ENCODE measurements at places on chromosomes 11 and 22. TPM values are rescaled to one million over a fixed set of nuclear protein-coding genes. Genes with fewer than 3 reads are reported as not detected.

GRCh38 chr11:105236664-105237063, 97.1 kb upstream of the CARD18 start:
- no peak for DNase-seq

- peak; percentile 92 for DNase-seq
Measured at GRCh38 chr11:65419772-65420481, 2.7 kb upstream of the NEAT1 start.

DNA sequence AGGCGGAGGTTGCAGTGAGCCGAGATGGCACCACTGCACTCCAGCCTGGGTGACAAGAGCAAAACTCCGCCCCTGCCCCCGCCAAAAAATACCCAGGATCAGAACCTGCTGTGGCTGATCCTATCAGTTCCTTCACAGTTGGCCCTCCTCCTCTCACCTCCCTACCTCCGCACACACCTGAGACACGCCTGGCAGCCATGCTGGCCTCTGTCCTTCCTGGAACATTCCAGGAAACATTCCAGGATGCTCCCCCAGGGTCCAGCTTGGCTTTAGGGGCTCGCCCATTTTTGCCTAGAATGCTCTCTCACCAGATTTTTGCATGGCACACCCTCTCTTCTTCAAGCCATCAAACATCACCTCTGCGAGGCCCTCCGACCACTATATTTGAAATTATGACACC, 2.1 kb downstream of the RAPSN start:
- DNase-seq: no peak

DNA sequence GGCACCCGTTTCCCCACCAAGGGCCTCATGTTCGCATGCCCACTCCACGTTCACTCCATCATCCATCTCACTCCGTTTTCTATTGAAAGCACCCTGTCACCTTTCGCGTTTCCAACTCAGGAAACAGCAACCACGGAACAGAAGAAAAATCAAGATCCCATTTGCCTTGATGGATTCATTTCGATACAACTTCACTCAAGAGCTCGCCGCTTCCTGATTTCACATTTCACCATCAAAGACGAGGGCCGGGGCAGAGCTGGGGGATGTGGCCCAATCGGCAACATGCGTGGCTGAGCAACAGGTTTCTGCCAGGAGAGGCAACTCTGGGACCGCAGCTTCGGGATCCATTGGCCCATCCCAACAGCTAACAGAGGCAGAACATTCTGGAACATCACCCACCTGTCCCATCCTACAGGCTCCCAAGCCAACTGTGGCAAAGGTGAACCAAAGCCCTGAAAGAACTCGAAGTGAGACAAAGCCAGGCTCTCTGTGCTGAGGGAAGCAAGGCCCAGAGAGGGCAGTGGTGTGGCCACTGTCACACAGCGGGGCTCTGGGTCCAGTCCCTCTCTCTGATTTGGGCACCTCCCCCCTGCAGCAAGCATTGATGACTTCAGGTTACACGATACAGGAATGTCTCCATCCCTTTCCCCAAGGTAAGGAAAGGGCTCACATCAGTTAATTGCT, 36.2 kb upstream of the CD5 start:
- no peak for DNase-seq

- no peak for DNase-seq
Measured at GRCh38 chr11:131637469-131638175, 267.2 kb downstream of the NTM start.

GRCh38 chr11:1953489-1954266, 6.5 kb downstream of the MRPL23 start:
- DNase-seq: no peak

- no peak for DNase-seq
Measured at GRCh38 chr11:134656861-134657540, 245.0 kb upstream of the B3GAT1 start.

- no peak for DNase-seq
Measured at GRCh38 chr11:45896422-45896984, 10.6 kb downstream of the FREY1 start.

DNA sequence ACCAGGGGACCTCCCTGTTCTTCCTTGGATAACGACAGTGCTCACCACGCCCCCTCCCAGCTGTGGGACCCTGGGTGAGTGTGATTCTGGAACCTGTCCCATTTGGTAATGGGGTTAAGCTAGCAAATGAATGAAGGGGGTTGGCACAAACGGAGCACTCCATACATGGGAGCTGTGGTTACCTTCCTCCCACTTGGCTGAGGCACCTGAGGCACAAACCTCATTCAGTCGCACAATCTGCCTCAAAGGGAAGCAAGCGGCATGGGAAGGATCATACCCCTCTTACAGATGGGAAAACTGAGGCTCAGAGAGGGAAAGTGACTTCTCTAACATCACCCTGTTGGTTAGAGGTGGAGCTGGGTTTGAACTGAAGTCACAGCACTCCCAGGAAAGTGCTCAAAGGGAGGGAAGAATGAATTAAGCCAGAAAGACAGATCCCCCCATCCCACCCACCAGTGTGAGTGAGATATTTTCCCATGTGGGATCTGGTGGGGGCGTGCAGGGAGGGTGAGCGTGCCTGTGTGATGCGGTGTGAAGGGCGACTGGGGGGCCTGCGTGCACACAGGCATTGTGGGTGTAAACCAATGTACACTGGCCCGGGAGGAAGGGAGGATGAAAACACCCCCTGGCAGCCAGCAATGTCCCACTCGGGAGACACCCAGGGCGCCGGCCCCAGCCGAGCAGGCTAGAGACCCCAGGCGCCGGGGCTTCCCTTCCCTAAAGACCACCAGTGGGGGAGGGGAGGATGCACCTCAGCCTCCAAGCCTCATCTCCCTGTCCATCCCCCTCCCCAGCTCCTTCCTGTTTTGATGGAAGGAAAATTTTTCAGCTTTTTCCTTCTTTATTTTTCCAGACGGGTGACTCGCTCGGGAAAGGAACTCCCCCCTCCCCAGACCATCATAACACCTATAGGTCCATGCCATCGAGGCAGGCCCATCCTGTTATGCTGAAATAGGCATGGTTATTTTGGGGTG, 8.0 kb upstream of the PDGFB start:
- no peak for DNase-seq

GRCh38 chr11:75268626-75269366, 28.2 kb downstream of the TPBGL start:
- DNase-seq: no peak

DNA sequence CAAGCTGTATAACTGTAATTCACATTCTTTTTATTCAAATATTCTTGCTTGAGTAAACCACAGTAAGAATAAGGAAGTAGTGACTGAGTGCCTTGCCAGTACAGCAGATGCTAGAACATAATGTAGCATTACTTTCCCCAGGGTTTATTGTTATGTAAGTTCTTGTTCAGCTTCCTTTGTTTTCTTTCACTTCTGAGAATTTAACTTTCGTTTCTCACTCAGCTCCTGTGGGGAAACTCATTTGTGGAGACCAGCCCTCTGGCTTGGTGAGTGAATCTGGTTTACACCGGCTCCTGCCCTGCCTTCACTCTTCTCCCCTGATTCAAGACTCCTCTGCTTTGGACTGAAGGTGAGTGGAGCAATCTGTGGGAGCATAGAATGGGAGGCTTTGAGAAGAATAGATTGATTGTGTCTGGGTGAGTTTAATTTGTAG, at the start of gene TRIM22:
Gene TRIM22 (plus strand): TSS at position 240 of the 433 bp plus-strand sequence. CDS start 6,443 bp downstream, outside the sequence.
- peak; percentile 41 for DNase-seq

DNA sequence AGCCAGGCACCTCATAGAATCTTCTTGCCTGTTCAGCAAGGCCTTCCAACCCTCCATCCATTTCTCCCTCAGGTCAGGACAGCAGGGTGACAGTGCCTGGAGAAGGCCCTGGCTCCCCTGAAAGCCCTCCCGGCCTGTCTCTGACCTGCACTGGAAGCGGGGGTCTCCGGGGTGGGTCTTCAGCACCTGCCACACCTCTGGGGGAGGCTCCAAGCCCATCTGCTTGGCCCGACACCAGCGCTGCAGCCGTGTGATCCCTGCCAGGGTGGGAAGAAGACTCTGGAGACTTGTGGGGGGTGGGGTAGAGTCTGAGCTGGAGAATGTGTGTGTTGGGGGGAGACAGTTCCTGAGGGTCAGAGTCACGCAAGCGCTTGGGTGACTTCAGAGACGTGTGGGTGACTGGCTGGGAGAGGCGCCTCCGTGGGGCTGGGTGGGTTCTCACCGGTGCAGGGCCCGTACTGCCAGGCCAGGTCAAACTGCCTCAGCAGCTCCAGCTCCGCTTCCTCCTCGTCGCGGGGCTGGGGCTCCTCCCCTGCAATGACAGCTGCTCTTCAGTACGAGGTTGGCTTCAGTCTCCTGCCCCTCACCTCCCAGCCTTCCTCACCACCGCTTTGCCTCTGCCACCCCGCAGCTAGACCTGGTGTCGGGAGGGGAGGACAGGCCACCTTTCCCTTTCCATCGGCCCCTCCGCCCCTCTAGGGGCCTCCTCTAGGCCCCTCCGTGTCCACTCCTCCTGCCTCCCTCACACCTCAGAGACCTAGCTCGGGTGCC, 615 bp downstream of the POLD4 start:
- DNase-seq: no peak

DNA sequence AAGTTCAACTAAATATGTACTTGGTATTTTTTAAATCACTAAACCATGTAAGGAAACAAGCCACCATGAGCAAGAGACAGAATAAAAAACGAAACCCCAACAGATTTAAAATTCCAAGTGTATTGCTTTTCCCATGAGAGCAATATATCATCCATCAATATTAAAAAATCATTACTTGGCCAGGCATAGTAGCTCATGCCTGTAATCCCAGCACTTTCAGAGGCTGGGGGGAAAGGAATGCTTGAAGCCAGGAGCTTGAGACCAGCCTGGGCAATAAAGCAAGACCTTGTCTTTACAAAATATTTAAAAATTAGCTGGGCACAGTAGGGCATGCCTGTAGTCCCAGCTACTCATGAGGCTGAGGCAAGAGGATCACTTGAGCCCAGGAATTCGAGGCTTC, 190.8 kb downstream of the TTC28 start:
- no peak for DNase-seq

GRCh38 chr11:101880222-101880621, 34.6 kb upstream of the CEP126 start:
- peak; percentile 76 for DNase-seq

DNA sequence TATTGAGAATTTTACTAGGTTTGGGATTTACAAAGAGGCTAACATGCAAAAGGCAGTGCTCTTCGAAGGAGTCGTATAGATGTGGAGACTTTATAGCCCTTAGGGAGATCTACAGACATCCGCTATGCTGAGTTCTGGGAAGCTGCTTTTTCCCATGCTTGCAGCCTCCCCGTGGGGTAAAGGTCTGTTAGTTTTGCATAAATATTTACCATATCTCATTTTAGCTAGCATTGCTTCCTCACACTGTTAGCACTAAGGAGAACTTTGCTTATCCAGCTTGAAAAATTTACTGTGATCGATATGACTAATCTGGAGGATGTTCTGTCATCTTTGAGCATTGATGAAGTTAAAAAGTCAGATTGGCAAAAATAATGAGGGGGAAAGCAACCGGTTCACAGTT, 18.6 kb downstream of the ARHGEF12 start:
- DNase-seq: no peak

DNA sequence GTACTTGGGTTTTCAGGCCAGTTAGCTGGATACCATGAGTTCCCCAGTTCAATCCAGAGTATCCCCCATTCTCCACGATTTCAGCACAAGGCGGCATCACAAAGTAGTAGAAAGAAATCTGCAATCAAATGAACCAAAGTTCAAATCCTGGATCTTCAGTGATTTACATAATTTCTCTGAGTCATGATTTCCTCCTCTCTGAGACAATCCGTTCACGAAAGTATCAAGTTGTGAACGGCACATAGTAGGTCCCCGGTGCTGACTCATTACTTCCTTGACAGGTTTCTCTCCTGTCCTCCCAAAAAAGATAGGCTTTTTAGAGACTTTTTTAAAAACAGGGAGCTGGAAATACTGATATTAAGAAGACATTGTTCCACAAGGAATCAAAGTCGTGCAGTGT, 69.1 kb upstream of the AKIP1 start:
- peak; percentile 27 for DNase-seq

- DNase-seq: no peak
Measured at GRCh38 chr22:48800886-48801607, 1026.6 kb downstream of the BRD1 start.

GRCh38 chr22:44919691-44920090, 90.1 kb downstream of the PHF21B start:
- no peak for DNase-seq

- DNase-seq: peak; percentile 47
Measured at GRCh38 chr22:26903030-26903856, 245.9 kb downstream of the MIAT start.

DNA sequence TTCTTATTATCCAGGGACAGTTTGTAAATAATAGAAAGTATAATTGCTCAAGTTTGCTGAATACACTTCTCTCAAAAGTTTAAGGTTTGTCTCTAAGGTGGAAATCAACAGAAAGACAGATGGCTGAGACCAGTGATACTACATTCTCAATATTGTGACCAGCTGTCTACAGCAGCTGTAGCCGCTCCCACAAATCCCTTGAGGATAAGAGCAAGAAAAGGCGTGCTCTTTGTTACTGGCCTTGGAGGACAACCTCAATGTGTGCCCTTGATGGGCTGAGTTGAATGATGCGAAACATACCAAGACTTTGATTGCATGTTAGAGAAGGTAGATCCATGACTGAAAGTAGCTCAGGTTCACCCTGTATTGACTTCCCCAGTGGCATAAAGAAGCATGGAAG, 6.1 kb downstream of the OR6M1 start:
- no peak for DNase-seq

DNA sequence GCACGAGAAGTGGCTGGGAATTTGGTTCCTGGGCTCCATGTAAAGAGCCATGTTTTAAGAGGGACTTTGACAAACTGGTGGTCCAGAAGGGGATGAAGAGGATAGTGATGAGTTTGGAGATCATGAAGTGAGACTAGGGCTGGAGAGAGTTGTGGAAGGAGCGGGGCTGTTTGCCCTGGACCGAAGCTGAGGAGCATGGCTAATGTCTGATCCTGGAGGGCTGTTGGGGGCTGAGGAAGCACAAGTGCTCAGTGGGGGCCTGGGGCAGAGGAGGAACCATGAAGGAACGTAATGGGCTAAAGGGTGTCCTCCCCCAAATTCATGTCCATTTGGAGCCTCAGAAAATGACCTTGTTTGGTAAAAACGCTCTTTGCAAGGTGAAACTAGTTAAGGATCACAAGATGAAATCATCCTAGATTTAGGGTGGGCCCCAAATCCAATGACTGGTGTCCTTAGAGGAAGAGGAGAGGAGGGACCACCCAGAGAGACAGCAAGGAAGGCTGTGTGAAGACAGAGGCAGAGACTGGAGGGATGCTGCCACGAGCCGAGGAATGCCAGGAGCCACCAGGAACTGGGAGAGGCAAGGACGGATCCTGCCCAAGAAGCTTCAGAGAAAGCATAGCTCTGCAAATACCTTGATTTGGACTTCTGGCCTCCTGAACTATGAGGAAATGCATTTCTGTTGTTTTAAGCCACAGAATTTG, 107.3 kb upstream of the LMO1 start:
- no peak for DNase-seq

GRCh38 chr11:117973503-117973860, 12.7 kb upstream of the IL10RA start:
- DNase-seq: peak; percentile 68

- DNase-seq: peak; percentile 90
Measured at GRCh38 chr11:66891851-66892660, 35.2 kb downstream of the LRFN4 start.

Gene NXPE4
- not detected for polyA plus RNA-seq

Gene IFITM10
- polyA plus RNA-seq: 0.43 TPM

Gene HSPB2
- 3.0 TPM for polyA plus RNA-seq

Gene USP2
- polyA plus RNA-seq: 15.4 TPM

Gene OR10D3
- not detected for polyA plus RNA-seq

Gene DDTL
- 10.9 TPM for polyA plus RNA-seq

Gene UBASH3B
- polyA plus RNA-seq: 0.95 TPM

Gene GGA1
- 73.2 TPM for polyA plus RNA-seq

Gene UCP2
- 26.4 TPM for polyA plus RNA-seq

Gene MED15
- polyA plus RNA-seq: 96.7 TPM

Gene LMO2
- 2.5 TPM for polyA plus RNA-seq

Gene KDM4E
- 0.49 TPM for polyA plus RNA-seq

Gene PAMR1
- polyA plus RNA-seq: 1.4 TPM
